ENCODE measurements at places on chromosomes 7 and 10.
A peak's percentile ranks its signal among the peaks of the same experiment; 100 is the strongest.

- DNase-seq: peak; percentile 39
Observed at GRCh38 chr10:26697163-26697921, at the start of gene PDSS1. TSS of gene PDSS1 (plus strand) at chr10:26697701. CDS start at chr10:26697712, 11 bp downstream.

DNA sequence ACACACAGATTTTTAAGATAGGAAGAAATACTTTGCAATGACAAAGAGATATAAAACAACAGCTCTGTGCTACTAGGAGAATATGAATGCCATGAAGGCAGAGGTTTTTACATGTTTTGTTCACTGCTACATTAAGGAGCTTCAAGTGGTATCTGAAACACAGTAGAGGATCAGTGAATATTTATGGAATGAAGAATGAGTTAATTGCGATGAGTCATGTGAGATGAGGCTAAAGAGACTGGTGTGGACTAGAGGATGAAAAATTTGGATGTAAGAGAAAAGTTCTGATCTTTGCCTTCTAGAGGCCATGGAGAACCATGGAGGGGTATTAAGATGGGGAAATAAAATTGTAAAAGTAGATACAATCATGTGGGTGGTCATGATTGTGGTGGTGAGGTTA, 434.2 kb downstream of the PHTF2 start:
- DNase-seq: no peak

DNA sequence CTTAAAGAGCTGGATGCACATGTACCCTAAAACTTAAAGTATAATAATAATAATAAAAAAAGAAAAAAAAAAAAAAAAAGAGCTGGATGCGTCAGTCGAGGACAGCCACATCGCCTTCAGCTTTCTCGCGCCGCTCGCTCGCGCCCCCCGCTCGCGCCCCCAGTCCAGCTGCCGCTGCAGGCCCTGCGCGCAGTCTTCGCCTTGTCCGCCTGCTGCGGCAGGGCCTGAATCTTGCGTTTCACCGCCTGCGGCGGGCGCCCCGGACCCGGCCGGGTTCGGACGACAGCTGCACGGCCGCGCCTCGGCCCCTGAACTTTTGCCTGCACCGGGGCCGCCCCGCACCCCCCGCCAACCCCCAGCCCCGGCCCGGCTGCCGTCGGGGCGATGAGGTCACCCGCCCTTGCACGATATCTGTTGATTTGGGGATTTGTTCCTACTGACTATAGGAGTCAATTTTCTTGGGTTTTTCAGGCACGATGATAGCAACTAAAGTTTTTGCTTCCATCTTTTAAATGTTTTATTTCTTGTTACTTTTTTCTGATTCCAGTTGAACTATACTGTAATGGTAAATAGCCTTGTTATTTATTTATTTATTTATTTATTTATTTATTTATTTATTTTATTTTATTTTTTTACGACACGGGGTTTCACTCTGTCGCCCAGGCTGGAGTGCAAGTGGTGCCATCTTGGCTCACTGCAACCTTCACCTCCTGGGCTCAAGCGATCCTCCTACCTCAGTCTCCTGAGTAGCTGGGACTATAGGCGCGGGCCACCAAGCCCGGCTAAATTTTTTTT, 33.5 kb upstream of the CPN1 start:
- no peak for DNase-seq

GRCh38 chr7:143884241-143884968, 17.6 kb downstream of the TCAF1 start:
- DNase-seq: no peak

GRCh38 chr7:67550801-67551436, 554.3 kb downstream of the TYW1 start:
- DNase-seq: no peak

DNA sequence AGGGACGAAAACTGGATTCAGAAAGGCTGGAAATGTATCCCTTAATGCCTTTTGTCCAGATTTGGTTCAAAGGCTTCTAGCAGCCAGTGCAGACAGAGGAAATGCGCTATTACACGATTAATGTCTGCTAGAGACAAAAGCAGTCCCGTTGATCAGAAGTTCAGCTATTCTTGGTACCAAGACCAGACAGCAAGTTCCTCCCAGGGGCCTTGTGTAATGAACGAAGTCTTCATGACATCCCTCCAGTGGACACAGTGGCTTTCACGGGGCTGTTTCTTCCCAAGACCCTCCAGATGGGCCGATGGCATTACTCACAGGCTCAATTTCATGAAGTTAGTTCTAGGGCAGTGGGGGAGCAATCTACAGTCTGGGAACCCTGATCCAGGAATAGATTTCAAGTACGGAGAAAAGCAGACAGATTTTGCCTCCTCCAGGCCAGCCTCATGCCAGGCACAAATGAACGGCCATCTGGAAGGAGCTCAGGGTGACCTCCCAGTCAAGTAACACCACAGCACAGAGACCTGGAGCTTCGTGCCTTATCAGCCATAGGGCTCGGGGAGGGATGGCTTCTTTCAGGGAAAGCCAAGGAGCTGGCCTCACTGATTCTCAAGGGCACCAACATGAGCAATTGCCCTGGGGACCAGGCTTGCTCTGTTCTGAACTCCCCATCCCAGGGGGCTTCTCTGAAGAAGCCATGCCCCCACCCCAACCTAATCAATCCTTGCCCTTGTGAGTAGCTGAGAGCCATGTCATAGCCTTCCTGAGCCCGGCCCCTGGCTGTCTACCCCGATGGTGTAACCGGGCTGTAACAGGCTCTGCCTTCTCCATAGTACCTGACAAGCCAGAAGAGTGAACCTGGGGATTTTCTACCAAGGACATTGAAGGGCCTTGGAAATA, 101.1 kb downstream of the PRKAG2 start:
- no peak for DNase-seq

GRCh38 chr10:91163269-91163868, 57.1 kb upstream of the PCGF5 start:
- DNase-seq: peak; percentile 91

- DNase-seq: no peak
Observed at GRCh38 chr7:128029405-128029995, 1.7 kb downstream of the LRRC4 start.

DNA sequence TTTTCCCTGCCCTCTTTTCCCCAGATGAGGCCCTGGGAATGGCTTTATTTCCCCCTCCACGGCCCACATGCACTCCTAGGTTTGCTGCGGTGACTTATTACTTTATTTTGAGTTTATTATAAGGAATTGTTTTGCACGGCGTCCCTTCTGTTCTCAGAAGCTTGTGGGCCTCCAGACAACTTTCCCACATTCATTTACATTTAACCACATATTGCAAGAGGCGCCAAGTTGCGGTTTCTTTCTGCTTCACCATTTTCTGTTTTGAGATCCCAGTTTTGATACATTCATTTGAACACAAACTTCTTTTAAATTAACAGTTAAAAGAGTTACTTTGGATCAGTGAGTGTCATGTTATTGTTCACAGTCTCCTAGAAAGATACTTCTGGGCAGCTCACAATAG, 532.5 kb upstream of the MGMT start:
- DNase-seq: no peak

- DNase-seq: no peak
Observed at GRCh38 chr10:30467651-30468338, 33.8 kb downstream of the MAP3K8 start.

DNA sequence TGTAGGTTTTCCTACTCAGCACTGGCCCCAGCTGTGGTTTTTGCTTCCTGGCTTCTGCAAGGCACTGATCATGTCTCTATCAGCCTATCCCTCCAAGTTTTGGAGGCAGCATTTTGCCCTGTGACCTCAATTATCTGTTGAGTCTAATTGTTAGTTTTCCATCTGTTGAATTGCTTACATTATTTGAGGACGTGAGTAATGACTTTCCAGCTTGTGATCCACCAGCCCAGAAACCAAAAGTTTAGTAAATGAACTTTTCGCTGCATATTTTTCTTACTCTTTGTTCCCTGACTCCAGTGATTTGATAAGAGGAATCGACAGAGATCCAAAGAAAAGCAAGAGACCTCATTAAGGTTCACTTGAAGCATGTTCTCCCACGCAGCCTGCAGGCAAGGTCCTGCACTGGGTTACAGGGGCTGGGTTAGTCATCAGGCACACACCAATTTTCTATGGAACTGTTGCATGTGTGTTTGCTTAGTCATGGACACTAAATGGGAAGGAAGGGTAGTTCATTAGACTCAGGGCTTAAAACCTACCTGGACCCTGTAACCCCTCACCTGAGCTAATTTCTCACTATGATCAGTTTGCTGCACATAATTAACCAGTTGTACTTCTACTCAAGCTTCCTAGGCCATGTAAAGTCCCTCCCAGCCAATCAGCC, 57.2 kb downstream of the AKR1E2 start:
- DNase-seq: no peak

GRCh38 chr10:46077141-46077554, 31.1 kb upstream of the MSMB start:
- no peak for DNase-seq

DNA sequence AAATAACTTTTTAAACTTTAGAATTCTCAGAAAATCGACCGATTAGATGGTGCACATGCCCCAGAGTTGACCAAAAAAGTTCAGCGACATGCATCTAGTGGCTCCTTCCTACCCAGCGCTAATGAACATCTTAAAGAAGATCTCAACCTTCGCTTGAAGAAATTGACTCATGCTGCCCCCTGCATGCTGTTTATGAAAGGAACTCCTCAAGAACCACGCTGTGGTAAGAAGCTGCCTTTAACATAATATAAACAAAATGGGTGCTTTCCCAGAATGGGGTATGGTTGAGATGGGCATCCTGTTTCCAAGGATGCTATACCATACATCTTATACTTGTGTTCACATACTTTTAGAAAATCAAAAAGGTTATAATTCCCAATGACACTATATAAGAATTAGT, 24.6 kb downstream of the GLRX3 start:
- no peak for DNase-seq

- no peak for DNase-seq
Observed at GRCh38 chr7:47885987-47886811, 62.1 kb downstream of the PKD1L1 start.
